Uterus (tissue), 4 donors: ENCODE measurements at places on chromosomes 5 and 9. TPM values are rescaled to one million over a fixed set of nuclear protein-coding genes. Genes with fewer than 3 reads are reported as not detected.

GRCh38 chr5:170333161-170333910, 35.8 kb upstream of the LCP2 start:
- H3K27ac ChIP-seq: peak overlapping the region; percentile 82
- no peak overlapping the region for H3K4me3 ChIP-seq
- no peaks in the 10 kb centered on the region for H3K4me1 ChIP-seq

DNA sequence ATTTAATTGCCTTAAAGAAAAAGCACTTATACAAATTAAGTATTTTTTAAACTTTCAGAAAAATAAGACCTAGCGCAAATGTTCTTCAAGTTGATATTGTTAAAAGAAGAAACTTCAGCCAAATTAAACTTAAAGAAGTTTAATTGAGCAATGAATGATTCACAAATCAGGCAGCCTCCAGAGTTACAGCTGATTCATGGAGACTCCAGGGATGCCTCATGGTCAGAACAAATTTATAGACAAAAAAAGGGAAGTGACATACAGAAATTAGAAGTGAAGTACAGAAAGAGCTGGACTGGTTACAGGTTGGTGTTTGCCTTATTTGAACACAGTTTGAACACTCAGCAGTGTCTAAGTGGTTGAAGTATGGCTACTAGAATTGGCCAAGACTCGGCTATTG, 60.3 kb downstream of the CDKN2A start:
- DNase-seq: no peak
- H3K4me1 ChIP-seq: no peaks in the 10 kb centered on the region
- no peaks in the 10 kb centered on the region for H3K36me3 ChIP-seq
- no peak overlapping the region for H3K4me3 ChIP-seq

GRCh38 chr5:91727463-91727862, 344.3 kb upstream of the ARRDC3 start:
- H3K27me3 ChIP-seq: no peaks in the 10 kb centered on the region
- no peak overlapping the region for H3K4me3 ChIP-seq
- DNase-seq: no peak
- no peak overlapping the region for H3K27ac ChIP-seq

DNA sequence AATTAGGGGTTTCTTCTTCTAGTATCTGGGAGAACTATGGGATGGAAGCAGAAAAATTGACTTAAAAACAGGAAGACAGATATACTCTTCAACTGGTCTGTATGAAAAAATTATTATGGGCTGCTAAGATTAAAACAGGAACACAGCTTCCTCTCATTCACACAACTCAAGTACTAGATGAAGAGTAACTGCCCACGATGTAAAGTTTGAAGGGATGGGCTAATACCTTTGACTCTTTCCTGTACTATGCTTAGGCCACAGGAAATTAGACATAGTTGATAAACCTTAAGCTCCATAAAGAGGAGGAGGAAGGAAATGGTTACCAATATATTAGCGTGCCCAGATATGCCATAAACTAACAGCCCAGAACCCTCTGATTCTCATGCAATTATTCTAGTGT, 88.6 kb downstream of the ANKRD31 start:
- no peaks in the 10 kb centered on the region for H3K4me1 ChIP-seq
- no peak overlapping the region for H3K4me3 ChIP-seq
- H3K27me3 ChIP-seq: no peaks in the 10 kb centered on the region
- H3K36me3 ChIP-seq: no peaks in the 10 kb centered on the region
- DNase-seq: no peak
- H3K27ac ChIP-seq: no peak overlapping the region

IQGAP2 gene
- 7.1 TPM for total RNA-seq

DNA sequence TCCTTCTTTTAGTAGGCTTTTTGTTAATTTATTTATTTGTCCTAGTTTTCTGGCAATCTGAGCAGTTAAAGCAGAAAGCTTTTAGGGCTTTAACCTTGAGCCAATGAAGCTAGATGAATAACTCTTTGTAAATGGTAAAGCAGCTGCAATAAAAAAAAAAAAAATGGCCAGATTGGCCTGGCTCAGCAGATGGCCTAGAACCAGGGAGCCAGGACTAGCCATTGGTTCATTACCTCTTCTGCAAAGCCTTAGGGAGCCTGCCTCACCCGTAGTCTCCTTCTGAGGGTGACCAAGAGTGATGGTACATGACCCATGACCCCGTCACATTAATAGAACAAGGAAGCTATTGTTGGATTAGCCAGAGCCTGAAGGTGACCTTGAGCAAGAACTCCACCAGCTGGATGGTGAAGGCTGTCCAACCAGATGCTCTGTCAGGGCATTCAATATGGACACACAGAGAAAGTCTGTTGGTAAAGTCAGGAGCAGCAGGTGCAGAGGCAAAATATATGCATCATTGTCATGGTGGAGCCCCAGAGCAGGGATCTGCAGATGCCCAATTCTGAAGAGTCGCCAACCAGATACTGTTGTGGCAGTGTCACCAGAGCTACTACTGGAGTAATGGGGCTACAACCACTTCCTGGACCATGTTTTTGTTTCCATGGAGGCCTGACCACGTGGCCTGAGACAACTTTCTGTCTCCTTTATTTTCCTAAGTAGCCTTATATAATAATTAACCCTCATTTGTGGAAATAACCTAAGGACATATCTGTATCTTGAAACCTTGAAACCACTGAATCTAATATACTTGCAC, 100.7 kb downstream of the MTX3 start:
- no peak overlapping the region for H3K4me3 ChIP-seq
- no peaks in the 10 kb centered on the region for H3K36me3 ChIP-seq
- no peaks in the 10 kb centered on the region for H3K27me3 ChIP-seq
- no peak for DNase-seq

GRCh38 chr5:62589504-62589903, 10.9 kb downstream of the LRRC70 start:
- H3K4me3 ChIP-seq: no peak overlapping the region
- H3K27me3 ChIP-seq: no peaks in the 10 kb centered on the region
- no peak overlapping the region for H3K27ac ChIP-seq
- H3K4me1 ChIP-seq: no peaks in the 10 kb centered on the region

DNA sequence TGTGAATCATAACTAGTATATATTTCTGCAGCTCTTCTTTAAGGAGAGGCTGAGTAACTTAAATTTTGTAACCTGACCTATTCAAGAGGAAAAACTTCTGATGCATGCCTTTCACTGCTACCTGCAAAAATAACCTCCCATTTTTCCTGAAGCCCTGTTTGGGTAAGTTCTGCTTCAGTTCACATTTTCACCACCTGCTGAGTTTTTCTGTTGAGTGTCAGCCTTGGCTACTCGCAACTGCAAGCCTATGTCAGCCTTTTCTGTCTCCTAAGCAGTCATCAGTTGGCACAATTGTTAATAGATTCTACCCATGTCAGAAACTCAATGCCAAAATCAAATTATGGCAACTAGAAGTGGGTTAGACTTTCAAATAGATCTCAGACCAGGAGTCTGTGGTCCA, 8.2 kb upstream of the TNFAIP8 start:
- H3K4me1 ChIP-seq: no peaks in the 10 kb centered on the region
- no peak overlapping the region for H3K27ac ChIP-seq
- no peak for DNase-seq
- no peaks in the 10 kb centered on the region for H3K27me3 ChIP-seq
- no peaks in the 10 kb centered on the region for H3K36me3 ChIP-seq
- H3K4me3 ChIP-seq: no peak overlapping the region

DNA sequence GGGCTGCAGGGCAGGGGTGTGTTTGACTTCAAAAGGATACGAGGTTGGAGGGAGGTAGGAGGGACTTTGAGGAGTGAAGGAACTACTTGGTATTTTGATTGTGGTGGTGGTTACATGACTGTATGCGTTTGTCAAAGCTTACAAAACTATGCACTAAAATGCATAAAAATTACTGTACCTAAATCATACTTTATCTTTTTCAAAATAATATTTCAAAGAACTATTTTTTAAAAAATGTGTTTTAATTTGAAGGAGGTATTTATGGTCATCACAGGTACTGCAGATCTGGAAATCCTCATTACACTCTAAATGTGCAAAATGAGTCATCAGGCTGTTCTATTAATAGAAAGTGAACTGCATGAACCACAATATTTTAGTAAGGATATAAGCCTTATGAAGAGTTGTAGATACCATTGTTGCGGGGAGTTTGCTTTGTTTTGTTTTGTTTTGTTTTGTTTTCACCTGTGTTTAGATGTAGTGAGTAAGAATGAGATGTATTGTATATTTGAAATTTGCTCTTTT, 116.9 kb downstream of the ARRDC3 start:
- no peaks in the 10 kb centered on the region for H3K27me3 ChIP-seq
- H3K4me1 ChIP-seq: peaks cover 4% of the 10 kb centered on the region
- H3K36me3 ChIP-seq: no peaks in the 10 kb centered on the region
- DNase-seq: no peak

C1QTNF3 gene
- 15.9 TPM for total RNA-seq

DNA sequence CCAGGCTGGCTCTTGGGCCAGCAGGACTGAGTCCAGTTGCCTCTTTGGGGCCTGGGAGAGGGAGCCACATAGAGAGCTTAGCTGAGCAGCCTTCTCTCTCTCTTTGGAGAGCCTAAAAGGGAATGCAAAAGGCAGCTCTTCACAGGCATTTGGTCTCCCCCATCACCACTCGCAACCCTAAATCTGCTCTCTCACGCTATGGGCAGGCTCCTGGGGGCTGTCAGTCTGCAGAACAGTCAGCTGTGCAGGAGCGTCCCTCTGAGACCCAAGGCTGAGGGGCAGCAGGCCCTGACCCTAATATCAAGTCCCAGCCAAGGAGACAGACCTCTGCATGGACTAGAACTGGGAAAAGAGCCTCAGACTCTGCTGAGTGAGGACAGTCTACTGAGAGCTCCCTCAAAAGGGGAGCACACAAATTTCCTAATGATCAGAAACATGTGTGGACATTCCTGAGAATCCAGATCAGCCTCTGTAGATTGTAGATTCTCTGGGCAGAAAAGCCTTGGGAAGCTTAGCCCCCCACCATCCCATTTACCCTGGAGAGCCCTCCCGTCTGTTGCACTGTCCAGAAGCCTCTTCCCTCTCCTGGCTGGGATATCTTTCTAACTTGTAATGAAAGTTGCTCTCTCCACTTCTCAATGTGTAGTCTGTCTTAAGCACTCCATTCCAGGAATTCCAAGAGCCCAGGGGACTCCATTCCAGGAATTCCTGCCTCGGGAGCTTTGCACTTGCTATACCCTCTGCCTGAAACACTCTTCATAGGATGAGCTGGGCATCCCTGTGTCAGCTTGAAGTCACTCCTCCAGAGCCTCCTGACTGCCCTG, 79.4 kb downstream of the FAM114A2 start:
- no peaks in the 10 kb centered on the region for H3K36me3 ChIP-seq
- no peaks in the 10 kb centered on the region for H3K4me1 ChIP-seq
- no peaks in the 10 kb centered on the region for H3K27me3 ChIP-seq

- no peaks in the 10 kb centered on the region for H3K27me3 ChIP-seq
- no peak overlapping the region for H3K27ac ChIP-seq
- H3K4me3 ChIP-seq: no peak overlapping the region
- no peaks in the 10 kb centered on the region for H3K36me3 ChIP-seq
These were observed 2.0 kb upstream of the F2RL2 start for GRCh38 chr5:76625087-76625815.

DNA sequence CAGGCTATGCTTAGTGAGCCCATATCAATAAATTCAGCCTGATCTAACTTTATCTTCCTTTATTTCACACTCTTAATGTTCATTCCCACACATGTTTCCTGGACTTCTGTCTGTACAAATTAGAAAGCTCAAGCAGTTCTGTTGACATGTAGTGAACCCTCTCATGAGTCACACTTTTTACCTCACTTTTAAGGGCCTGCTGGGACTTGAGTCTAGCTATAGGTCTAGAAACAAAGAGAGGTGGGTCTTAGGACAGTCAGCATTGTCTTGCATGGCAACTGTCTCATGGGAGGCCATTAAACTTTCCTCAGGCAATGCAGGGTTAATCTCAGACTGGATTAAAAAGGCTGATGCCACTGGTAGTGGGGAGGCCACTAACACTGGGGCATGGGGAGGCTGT, 8.6 kb upstream of the CCNH start:
- H3K4me1 ChIP-seq: no peaks in the 10 kb centered on the region
- no peak overlapping the region for H3K4me3 ChIP-seq
- H3K36me3 ChIP-seq: no peaks in the 10 kb centered on the region
- H3K27ac ChIP-seq: no peak overlapping the region
- DNase-seq: no peak

GRCh38 chr9:22332202-22332601, 114.4 kb upstream of the DMRTA1 start:
- H3K4me3 ChIP-seq: no peak overlapping the region
- no peak overlapping the region for H3K27ac ChIP-seq
- H3K36me3 ChIP-seq: no peaks in the 10 kb centered on the region
- no peaks in the 10 kb centered on the region for H3K27me3 ChIP-seq
- no peaks in the 10 kb centered on the region for H3K4me1 ChIP-seq

GRCh38 chr5:172988276-172988675, 4.7 kb downstream of the ATP6V0E1 start:
- no peak for DNase-seq
- no peaks in the 10 kb centered on the region for H3K36me3 ChIP-seq
- no peak overlapping the region for H3K4me3 ChIP-seq
- H3K27me3 ChIP-seq: no peaks in the 10 kb centered on the region

- DNase-seq: no peak
- H3K36me3 ChIP-seq: no peaks in the 10 kb centered on the region
- H3K27ac ChIP-seq: no peak overlapping the region
- H3K27me3 ChIP-seq: no peaks in the 10 kb centered on the region
These were observed 61.8 kb downstream of the ELAVL2 start for GRCh38 chr9:23764219-23764618.

MELK gene
- not detected for total RNA-seq

DNA sequence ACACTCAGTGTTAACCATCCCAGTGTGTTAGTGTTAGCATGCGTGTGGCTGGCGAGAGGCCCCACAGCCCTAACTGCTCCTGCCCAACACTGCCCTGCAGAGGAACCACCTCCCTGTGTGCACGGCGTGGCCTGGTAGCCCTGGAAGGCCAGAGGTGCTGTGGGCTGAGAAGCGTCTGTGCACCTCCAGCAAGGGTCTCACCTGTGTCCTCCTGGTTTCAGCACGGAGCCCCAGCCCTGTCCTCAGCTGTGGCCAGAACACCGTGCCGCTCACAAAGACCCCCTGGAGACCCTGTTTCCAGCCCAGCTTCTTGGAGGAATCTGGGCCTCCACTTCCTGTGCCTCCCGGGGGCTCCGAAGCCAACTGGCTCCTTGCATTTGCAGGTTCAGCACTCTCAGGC, 56.1 kb upstream of the NRARP start:
- DNase-seq: no peak
- no peaks in the 10 kb centered on the region for H3K36me3 ChIP-seq
- no peaks in the 10 kb centered on the region for H3K27me3 ChIP-seq
- H3K27ac ChIP-seq: no peak overlapping the region
- no peaks in the 10 kb centered on the region for H3K4me1 ChIP-seq
- no peak overlapping the region for H3K4me3 ChIP-seq

- no peaks in the 10 kb centered on the region for H3K27me3 ChIP-seq
- H3K36me3 ChIP-seq: no peaks in the 10 kb centered on the region
- H3K4me3 ChIP-seq: no peak overlapping the region
- H3K4me1 ChIP-seq: peaks cover 7% of the 10 kb centered on the region
- no peak for DNase-seq
- no peak overlapping the region for H3K27ac ChIP-seq
These were observed 19.5 kb upstream of the RPL26L1 start for GRCh38 chr5:172939611-172940267.
